ENCODE measurements at places on chromosomes 1 and 21.

DNA sequence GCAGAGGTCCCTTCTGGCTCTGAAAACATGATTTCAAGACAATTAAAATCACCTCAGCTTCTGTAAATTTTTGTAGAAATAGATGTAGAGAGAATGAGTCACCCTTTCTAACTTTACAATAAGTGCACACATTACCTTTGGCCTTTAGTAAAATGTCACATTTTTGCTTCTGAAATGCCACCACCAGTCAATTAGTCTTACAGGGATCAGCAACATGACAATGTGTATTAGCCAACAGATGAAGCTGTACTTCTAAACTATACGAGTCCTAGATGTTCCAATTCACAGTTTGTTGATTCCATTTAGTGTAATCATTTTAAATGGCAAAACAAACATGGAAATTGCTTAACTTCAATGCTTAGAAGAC lies 23.1 kb downstream of the C21orf91 start:
- no peak for DNase-seq

DNA sequence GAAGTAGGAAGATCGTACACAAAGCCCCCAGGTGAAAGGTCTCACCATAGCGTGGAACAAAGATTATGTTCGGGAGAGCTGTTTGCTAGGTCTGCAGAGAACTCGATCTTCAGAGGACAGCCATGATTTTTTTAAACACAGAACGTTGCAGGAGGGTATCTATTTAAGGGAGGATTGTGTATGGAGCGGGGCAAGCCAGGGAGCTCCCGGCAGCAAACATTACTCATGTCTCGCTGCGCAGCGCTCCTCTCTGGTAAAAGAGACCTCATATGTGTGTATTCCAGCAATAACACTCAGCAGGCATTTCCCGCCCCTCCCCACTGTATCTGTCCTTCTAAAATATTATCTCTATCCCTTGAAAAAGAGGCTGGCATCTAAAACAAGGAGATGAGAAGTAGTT lies 2.7 kb downstream of the GLIS1 start:
- no peak for DNase-seq

DNA sequence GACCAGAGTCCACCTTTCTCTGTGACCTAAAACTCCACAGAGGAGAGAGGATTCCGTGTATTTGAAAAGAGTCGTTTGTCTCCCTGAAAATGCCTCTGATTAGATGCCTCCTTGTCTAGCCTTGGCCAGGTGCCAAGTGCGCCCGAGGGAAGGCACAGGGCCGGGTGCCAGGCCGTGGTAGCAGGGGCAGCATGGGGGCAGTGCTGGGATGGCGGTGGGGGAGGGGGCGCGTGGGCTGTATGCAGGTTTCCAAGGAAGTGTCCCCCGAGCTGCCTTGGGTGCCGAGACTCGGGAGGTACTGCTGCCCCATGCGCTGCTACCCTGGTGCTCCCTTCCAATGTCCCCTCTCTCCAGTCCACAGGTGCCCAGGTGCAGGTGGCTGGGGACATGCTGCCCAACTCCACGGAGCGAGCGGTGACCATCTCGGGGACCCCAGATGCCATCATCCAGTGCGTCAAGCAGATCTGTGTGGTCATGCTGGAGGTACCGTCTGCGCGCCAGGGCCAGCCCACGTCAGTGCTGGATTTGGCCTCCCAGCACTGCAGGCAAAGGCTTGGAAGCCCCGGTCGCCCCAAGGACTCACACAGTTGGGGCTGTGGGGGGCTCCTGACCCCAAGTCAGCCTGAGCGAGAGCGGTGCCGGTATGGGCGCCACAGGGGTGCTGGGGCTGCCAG lies 70.9 kb upstream of the COL6A1 start:
- no peak for DNase-seq

DNA sequence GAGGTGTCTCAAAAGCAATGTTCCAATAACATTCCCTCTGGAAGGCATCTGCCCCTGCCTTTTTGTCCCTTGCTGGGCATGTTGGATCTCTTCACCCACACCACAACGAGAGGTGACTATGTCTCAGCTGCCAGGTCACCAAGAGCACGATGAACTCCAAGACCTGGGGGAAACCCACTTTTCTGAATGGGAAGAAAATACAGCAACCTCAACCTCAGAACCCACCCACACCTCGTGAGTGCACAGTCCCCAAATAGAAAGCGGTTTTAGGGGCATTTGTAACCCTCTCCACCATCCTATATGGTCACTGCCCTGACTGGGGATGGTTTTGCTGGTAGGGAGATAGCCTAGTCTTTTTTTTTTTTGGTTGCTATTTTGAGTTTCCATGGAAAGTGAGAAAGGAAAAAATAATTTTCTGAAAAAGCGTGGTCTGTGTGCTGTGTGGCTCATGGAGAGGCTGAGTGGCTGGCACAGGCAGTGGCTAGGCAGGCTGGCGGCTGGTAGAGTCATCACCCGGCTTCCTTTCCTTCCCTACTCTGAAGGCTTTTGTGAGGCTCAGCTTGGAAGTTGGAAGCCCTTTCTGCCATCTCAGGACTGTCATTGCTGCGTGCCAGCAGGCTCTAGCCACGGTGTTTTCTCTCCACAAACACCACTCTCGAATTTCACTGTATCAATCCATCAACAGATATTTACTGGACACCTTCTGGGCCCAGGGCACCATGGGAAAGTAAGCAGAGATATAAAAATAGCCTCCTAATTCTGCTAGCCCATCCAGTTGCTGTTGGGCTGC lies 15.8 kb downstream of the TSPAN2 start:
- DNase-seq = no peak

- no peak for DNase-seq
Measured at GRCh38 chr1:14929547-14930246, 223.8 kb upstream of the TMEM51 start.

DNA sequence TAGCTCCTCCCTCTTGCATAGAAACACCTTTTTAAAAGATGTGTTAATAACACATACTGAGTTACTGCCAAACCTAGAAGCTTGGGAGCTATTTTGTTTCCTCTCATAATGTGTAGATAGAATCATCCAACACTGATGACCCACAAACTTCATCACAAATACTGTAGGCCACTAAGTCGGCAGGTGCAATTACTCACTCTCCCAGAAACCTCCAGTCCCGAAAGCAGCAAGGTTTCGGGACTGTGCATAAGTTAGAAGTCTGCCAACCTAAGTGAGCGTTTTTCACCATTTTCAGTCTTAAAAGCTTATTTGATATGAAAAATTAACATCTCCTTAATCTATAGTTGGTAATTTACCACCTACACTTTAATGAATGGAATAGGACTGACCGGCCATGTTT lies 32.0 kb downstream of the C1orf198 start:
- no peak for DNase-seq

- DNase-seq = no peak
Measured at GRCh38 chr1:78250201-78250600, 204.4 kb downstream of the GIPC2 start.

- DNase-seq = no peak
Measured at GRCh38 chr1:166544561-166544960, 294.7 kb upstream of the POGK start.

GRCh38 chr1:153441238-153441755 lies 19.2 kb downstream of the S100A7 start:
- DNase-seq = no peak

- DNase-seq = no peak
Measured at GRCh38 chr1:59071289-59071688, 225.6 kb upstream of the FGGY start.

- no peak for DNase-seq
Measured at GRCh38 chr1:38064197-38064903, 17.8 kb upstream of the POU3F1 start.

DNA sequence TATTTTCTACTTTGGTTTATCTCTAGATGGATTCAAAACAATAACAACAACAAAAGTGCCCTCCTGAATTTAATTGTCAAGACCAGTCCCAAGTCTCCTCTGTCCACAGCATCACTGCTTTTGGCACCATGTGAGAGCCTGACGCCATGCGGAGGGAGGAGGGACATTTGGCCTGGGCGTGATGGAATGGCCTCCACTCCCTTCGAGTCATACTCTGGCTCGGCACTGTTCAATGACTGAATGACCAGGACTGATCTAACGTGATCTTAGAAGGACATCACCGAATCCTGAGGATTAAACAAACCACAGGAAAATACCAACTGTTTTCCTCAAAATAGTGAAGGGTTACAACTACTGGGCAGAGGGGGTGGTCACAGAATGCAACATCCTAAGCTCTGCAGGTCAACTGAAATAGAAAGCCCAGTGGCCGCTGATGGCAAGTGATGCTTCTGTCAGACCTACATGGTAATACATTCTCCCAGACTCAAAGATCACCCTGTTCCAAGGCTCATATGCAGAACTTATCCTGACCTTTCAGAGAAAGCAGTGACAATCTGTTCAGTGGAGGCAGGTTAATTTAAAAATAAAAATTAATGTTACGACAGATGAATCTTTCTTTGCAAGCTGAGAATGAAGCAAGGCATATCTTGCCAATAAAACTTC lies 19.1 kb downstream of the SRSF4 start:
- DNase-seq = no peak

DNA sequence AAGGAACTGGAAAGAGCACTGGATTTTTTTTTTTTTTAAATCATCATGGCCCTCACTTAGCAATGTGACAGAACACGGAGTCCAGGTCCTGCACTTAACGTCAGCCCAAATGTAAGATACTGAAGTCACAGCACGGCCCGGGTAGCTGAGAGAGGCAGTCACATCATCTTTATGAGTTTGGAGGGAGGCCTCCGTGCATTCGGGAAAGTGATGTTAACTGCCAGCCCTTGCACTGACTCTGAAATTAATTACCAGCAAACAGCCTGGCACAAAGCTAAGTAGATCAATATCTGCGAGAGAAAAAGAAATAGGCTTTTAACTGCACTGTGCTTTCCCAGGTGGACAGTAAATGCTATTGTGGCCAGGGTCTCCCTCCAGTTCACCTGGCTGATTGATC lies 109.5 kb upstream of the ADAR start:
- no peak for DNase-seq

DNA sequence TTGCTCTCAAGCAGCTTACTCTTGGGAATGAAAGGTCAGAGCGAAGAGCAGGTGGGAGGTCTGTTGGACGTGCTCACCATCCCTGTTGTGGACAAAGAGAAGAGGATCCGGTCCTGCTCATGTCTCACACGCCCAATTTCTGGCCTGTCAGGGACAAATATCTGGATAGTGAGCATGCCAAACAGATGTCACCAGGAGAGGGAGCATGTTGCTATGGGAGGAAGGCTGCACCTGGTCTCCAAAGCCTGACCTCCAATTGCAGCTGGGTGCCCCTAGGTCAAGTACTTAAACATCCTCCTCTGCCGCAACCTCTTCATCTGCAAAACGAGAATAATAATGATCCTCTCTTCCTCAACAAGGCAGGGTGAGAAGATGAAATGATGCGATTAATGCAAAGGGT lies 53.4 kb downstream of the DMRTA2 start:
- no peak for DNase-seq

DNA sequence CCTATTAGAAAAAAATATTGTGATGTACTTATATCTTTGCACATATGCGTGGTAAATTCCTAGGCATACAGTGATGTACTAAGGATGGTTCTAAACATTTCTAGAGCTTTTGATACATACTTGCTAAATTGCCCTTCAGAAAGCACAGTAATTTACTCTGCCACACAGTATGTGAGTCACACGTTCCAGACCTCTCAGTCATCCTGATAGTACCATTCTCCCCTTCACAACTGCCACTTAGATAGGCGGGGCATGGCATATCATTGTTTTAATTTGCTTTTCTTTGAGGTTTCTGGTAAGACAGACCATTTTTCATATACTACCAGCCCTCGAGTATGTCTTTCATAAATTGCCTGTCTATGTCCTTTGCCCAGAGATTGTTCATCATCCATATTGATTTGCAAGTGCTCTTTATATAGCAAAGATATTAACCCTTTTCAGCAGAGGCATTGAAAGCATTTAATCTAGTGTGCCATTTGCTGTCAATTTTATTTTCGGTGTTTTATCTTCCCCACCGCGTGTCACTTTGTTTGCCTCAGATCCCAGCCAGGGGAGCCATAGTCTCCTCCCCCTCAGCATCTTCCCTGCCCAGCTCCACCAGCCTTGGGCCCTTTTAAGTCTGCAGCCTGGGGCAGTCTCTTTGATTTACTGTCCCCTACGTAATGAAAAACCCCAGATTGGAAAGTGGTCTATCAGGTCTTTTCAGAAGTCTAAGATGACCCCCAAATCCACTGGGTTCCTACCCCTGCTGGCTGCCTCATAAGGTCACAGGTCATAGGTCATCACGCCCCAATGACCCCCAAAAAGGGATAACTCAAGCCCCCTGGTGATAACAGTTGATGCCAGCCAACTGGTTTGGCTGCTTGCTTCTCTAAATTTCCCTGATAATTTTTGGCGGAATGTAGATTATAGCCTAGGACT lies 11.8 kb upstream of the PAX7 start:
- peak; percentile 82 for DNase-seq

GRCh38 chr1:118963456-118964430 lies 24.4 kb downstream of the TBX15 start:
- DNase-seq = no peak

DNA sequence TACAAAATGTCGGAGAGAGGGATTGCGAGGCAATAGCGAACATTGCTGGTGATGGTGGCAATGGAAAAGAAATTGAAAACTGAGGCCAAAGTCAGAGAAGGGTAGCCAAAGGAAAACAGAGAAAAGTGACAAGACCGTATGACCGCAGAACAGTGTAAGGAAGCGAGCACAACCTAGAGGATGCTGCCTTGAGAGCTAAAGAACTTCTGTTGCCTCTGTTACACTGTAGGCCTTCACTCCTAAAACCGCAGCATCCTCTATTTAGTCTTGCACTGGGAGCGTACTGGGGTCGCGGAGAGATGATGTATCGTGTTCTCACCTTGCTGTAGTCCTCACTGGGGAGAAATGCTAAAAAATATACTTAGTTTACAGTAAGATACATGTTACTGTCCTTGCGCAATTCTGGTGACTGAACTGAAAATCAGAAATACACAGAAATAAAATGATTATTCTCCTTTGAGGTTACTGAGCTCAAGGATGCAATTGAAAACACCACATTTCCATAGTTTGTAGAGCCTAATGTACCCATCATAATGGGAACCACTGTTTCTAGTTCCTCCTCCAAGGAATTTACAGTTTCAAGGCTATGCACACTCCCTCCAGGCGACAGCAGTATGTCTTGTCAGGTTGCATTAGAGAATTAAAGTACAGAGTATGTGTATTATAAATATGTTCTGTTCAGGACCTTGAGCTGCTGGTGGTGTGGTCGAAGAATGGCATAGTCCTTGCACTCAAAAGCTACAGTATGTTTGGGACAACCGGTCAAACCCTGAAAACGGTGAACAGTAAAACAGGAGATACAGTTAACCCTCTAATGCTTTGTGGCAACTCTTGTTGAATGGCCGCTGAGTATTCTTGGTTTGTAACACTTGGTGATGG lies 1.3 kb downstream of the NEK7 start:
- no peak for DNase-seq

- DNase-seq = no peak
Measured at GRCh38 chr21:28455253-28455600, 537.5 kb downstream of the LTN1 start.

DNA sequence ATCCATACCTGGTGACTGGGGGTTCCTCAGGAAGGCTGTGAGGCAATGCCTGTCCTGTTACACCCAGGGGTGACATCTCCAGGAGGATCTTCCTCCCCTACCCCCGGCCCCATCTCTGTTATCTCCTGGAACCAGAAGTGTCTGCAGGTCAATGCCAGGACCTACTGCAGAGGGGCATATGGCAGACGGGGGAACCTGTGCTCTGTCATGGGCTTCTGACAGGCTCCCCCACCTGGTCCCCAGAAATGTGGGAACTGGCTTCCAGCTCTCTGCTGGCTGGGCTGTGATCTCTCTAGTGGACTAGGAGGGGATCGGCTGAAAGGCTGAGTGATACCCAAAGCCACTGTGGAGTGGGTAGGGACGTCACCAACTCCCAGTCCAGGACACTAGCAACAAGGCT lies 21.0 kb downstream of the KCND3 start:
- no peak for DNase-seq

GRCh38 chr1:204382714-204383083 lies 23.0 kb upstream of the PLEKHA6 start:
- DNase-seq = no peak

Data from PC-9 (cell line).